ENCODE measurements at places on chromosomes 3 and 15. TPM values are rescaled to one million over a fixed set of nuclear protein-coding genes. Genes with fewer than 3 reads are reported as not detected.

The FBXL2 gene
- 7.4 TPM for total RNA-seq

The USP3 gene
- 44.3 TPM for total RNA-seq

The NPAP1 gene
- not detected for total RNA-seq

The CHDH gene
- total RNA-seq, result 1.7 TPM

The MAGEL2 gene
- total RNA-seq, result not detected

The TRPM1 gene
- total RNA-seq, result not detected

The SI gene
- not detected for total RNA-seq

The PXK gene
- total RNA-seq, result 4.8 TPM

The HYKK gene
- 7.1 TPM for total RNA-seq

The FAN1 gene
- 9.9 TPM for total RNA-seq

The GOLGA6A gene
- total RNA-seq, result 0.07 TPM

The PDZRN3 gene
- not detected for total RNA-seq

The AMIGO3 gene
- total RNA-seq, result 0.17 TPM

The TRANK1 gene
- 1.7 TPM for total RNA-seq

The TTBK2 gene
- total RNA-seq, result 2.6 TPM

The THSD4 gene
- total RNA-seq, result 24.4 TPM

The ROBO2 gene
- total RNA-seq, result not detected

Measured in A549 treated with Mapracorat at 1 μM for 4 hours (cell line).